Cerebellar nuclear complex (tissue), 1 donor: ENCODE measurements at places on chromosomes 2 and 18.

DNA sequence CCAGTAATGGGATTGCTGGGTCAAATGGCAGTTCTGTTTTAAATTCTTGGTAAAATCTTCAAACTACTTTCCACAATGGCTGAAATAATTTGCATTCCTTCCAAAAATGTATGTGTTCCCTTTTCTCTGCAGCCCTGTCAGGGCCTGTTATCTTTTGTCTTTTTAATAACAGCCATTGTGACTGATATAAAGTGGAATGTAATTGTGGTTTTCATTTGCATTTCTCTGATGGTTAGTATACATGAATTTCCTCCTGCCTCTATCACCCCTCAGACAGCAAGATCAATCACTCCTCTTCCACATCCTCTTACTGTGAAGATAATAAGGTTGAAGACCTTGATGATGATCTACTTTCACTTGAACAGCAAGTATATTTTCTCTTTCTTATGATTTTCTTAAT is 304.8 kb upstream of the FSIP2 start:
- no peak for DNase-seq

DNA sequence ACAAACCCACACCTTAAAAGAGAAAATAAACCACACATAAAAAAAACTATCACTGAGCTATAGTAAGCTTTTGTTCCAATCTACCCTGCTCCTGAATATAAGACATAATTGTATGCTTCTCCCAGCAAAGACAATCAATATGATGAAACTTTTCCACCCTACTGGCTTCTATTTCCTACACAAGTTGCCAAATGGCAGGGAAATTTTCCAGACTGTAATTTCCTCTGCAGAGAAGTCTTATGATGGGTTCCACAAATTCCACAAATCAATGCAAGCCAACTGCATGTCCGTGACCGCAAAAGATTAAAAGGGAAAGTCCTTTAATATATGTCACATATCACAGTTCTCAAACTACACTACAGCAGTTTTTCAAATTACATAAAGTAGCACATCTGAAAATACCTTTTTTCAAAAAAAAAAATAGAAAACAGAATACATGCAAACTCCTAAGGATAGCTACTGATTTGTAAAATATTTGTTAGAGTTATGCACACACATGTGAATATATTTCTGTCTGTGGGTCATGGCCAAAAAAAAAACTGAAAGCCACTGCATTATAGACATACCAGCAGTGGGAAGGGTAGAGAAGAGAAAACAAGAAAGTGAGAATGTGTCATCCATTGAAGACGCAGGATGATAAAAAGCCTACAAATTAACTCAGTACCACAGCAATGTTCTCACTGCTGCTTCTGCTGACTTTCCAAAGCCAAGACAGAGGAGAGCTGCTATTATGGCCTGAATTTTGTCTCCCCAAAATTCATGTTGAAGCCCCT is 61.4 kb downstream of the RPL31 start:
- DNase-seq: no peak

DNA sequence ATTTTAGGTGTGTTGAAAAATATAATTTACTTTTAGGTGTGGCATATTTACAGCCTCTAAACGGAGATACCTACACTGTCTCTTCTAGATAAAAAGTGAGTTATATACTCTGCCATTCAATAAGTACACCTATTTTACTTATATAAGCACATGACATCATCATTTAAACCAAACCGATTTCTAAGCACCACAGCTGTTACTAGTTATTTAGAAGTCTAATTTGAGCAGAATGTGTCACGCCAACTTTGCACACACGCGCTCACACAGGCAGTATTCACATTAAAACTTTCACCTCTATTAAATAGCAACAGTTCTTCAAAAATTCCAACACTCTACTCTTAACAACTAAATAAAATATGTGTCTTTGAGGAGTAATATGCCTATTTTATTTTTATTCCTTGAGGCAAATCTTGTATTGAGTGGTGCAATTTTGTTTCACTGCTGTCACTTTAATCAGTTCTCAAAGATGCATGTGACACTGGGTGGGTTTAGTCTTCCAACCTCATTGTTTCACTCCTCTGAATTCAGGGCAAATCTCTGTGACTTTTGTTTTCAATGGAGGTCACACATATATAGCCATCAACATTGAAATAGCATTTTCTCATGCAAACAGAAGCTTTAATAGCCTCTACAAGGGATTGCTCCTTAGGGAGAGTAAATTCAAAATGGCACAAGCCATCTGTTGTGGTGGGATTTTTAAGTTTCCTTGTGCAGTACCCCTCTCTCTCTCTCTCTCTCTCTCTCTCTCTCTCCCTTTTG is 721.0 kb downstream of the PLCL1 start:
- no peak for DNase-seq

DNA sequence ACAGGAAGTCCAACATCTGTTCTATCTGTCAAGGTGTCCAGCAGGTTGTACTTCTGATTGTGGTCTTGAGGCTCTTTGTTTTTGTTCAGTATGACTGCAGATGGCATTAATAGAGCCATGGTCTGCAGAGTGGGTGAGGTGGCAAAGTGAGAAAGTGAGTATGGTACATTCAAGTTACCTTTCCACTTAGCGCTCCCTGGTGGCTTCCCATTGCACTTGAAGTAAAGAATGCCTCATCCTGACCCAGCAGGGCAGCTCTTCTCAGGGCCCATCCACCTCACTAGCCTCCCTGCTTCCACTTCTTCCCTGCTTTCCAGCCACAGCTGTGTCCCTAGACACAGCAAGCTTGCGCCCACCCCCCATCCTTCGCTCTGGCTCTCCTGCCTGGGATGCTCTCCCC is 148.0 kb upstream of the ALPP start:
- no peak for DNase-seq

DNA sequence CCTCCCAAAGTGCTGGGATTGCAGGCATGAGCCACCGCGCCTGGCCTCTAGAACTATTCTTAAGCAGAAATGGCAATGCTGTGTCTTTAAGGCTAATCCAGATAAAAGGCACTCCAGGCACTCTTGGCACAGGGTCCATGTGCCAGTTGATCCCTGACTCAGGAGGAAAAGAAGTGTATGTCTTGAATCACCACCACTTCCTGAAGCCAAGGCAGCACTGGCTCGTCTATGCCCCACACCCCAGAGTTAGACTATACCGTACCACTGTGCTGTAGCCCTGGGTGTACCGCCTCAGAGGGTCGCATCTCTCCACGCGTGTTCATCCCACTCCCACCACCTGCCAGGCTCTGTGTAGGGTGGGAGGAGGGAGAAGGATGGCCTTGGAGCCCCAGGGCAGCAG is 9.0 kb downstream of the TNFRSF11A start:
- no peak for DNase-seq
